ENCODE measurements at places on chromosomes 4 and X.

- DNase-seq: no peak
- H3K27me3 ChIP-seq: no peaks in the 10 kb centered on the region
- H3K4me3 ChIP-seq: no peak overlapping the region
Measured at GRCh38 chrX:154471839-154472684, 7.0 kb downstream of the LAGE3 start.

- DNase-seq: no peak
- no peaks in the 10 kb centered on the region for H3K27me3 ChIP-seq
- H3K4me1 ChIP-seq: peaks cover 89% of the 10 kb centered on the region
- peak overlapping the region; percentile 91 for H3K27ac ChIP-seq
- peak overlapping the region; percentile 3 for H3K4me3 ChIP-seq
- H3K36me3 ChIP-seq: peaks cover 34% of the 10 kb centered on the region
Measured at GRCh38 chr4:153523164-153523796, 57.1 kb downstream of the TMEM131L start.

DNA sequence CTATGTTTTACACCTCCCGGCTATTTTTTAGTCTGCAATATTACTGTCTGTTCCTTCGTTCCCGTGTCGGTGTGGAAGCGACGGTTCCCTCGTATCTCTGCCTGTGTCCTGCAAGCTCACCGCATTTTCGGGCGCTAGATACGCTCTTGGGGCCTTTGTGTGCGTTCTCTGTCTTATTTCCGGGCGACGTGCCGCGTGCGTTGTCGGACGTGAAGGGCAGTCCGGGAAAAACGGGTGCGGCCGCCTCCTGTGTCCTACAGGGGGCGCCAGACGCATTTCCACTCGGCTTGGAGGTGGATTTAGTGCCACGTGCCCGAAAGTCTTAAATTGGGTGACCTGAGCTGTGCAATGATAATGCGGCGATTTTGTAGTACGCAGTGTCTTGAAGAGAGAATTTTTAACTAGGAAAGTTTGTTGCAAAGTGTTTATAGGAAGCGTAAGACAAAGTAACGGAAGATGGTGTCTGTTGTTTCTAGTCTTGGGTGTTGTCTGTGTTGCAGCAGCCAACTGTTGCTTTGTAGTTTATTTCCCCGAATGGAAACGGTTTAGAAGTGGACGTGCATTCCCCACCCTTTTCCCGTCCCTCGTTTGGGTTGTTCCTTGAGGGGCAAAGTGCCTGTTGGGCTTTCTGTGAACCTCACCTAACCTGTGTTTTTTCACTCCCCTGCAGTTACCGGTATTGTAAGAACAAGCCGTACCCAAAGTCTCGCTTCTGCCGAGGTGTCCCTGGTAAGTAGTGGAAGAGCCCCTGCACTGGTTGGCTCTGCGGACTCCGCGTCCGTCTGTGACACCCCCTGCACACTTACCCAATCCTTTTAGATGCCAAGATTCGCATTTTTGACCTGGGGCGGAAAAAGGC lies 720 bp downstream of the RPL10 start:
- H3K4me1 ChIP-seq: peaks cover 16% of the 10 kb centered on the region
- H3K36me3 ChIP-seq: peaks cover 39% of the 10 kb centered on the region
- H3K27me3 ChIP-seq: no peaks in the 10 kb centered on the region
- H3K4me3 ChIP-seq: peak overlapping the region; percentile 98
- DNase-seq: peak; percentile 89
- H3K27ac ChIP-seq: peak overlapping the region; percentile 100

DNA sequence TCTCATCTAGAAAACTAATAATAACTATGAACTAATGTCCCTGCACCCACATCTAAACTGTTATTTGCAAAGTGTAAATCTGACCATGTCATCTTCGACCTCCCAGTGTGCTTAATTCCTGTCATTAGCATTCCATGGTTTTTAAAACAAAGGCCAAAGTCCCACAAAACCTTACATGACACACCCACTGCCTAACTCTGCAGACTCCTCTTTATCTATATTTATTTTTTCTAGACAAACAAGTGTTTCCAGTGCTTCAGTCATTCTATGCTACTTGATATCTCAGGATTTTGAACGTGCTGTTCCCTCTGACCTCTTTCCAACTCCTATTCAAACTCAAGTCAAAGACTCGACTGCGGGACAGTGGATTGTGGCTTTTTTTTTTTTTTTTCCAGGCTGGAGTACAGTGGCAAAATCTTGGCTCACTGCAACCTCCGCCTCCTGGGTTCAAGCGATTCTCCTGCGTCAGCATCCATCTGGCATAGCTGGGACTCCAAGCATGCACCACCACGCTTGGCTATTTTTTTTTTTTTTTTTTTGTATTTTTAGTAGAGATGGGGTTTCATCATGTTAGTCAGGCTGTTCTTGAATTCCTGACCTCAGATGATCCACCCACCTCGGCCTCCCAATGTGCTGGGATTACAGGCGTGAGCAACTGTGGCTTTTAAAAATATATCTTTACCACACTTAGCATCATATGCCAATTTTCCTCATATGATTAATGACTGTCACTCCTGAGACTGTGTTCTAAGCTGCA lies 1511.0 kb downstream of the ARAP2 start:
- no peak overlapping the region for H3K4me3 ChIP-seq
- DNase-seq: no peak
- H3K4me1 ChIP-seq: no peaks in the 10 kb centered on the region

DNA sequence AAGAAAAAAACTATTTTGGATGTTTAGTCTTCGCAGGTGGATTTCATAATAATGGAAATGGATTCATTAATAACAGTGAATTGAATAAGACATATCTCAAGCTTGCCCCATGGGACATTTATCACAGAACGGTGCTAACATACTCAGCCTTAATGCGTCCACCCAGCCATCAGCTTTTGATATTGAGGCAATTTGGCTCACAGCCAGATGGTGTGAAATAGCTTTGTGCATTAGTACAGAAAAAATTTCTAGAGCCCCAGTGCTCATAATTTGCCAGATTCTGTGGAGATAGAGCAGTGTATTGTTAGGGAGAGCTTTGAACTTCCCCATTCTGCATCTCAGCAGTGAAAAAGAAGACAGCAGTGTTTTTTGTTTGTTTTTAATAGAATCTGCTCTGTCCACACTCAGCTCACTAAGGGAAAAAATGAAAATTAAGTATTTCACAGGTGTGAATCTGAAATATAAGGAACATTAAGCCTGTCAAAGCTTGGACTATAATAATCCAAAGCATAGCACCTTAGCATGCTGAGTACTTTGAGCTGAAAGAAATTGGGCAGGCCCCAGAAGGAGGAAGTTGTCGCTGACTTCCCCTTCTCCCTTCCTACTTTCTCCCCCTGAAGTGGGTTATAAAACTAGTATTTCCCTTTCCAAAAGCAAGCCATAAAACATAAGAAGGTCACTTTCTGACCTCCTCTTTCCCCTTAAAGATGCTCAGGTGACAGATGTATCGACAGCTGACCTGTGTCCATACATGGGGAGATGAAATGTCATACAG lies 295.8 kb downstream of the MAGEB5 start:
- DNase-seq: no peak
- no peaks in the 10 kb centered on the region for H3K36me3 ChIP-seq
- no peaks in the 10 kb centered on the region for H3K27me3 ChIP-seq
- H3K27ac ChIP-seq: no peak overlapping the region

DNA sequence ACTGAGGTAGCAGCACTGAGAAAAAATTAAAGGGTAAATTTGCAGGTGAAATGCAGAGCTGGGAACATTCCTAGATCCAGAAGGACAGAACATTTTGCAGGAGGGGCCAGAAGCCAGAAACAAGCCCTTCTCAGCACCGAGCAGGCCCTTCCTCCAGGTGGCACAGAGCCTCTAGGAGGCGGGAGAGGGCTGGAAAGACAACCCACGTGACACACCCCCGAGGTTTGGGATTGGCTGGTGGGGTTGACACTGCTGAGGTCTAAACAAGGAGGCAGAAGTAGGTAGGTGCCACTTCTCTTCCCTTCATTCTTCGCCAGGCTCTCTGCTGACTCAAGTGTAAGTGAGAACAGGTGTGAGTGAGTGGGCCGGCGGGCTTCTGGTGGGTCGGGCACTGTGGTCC lies at the start of gene PAGE4:
PAGE4 (plus strand) TSS at position 288 of the 400 bp plus-strand sequence. CDS start 1,126 bp downstream, outside the sequence.
- H3K27ac ChIP-seq: no peak within 1 kb of the TSS
- no peaks in the 10 kb centered on the region for H3K36me3 ChIP-seq
- peaks cover 7% of the 10 kb centered on the region for H3K27me3 ChIP-seq
- DNase-seq: no peak
- no peak within 1 kb of the TSS for H3K4me3 ChIP-seq

DNA sequence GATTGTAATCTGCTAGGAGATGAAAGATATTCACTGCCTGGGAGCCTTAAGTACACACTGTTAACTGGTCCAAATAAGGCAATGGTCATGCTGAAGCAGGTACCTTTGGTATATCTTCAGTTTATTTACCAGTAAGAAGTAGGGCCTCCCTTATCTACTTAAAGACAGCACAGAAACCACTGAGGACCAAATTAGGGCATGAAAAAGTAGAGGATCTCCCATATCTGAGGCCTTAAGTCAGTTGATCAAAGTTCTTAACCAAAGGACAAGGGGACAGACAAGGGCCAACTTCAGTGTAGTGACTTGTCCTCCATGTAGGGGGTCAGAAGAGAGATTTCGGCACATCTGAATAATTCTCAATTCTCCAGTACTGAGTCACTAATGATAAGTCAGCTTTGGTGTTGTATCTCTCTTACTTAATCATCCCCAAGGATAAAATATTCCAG lies 59.1 kb downstream of the AMELX start:
- H3K27me3 ChIP-seq: no peaks in the 10 kb centered on the region
- H3K27ac ChIP-seq: no peak overlapping the region
- H3K4me3 ChIP-seq: no peak overlapping the region
- DNase-seq: no peak
- H3K4me1 ChIP-seq: no peaks in the 10 kb centered on the region
- H3K36me3 ChIP-seq: no peaks in the 10 kb centered on the region

DNA sequence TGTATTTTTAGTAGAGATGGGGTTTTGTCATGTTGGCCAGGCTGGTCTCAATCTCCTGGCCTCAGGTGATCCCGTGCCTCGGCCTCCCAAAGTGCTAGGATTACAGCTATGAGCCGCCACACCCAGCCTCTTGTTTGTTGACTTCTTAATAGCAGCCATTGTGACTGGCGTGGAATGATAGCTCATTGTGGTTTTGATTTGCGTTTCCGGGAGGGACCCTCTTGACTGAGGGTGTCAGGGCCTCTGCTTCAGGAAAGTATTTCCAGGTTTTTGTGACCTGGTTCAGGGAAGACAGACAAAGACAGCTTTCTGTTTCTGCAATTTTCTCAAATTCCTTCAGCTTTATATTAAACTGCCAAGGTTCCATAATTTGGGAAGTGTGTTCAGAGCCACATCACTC lies 15.1 kb downstream of the CSF2RA start:
- H3K27me3 ChIP-seq: peaks cover 21% of the 10 kb centered on the region
- no peak for DNase-seq
- H3K4me1 ChIP-seq: peaks cover 2% of the 10 kb centered on the region
- H3K27ac ChIP-seq: no peak overlapping the region
- H3K36me3 ChIP-seq: no peaks in the 10 kb centered on the region

DNA sequence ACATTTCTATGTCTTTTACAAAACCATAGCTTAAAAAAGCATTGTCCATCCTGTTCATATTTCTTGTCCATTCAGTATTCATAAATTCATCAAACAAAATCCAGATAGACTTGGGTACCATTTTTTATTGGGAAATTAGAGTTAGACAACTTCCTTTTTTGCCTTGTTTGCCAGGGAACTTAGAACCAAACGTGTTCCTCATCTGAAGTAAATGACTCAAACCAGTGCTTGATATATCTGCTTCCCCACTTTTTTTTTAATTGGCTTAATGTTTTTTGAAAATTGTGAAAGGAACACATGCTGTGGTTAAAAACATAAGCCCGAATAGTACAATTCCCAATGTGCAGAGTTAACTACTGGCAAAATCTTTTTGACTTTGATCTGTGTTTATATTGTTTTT lies 44.2 kb downstream of the DLG3 start:
- H3K36me3 ChIP-seq: peaks cover 47% of the 10 kb centered on the region
- no peak overlapping the region for H3K4me3 ChIP-seq
- no peak for DNase-seq
- peaks cover 13% of the 10 kb centered on the region for H3K4me1 ChIP-seq

DNA sequence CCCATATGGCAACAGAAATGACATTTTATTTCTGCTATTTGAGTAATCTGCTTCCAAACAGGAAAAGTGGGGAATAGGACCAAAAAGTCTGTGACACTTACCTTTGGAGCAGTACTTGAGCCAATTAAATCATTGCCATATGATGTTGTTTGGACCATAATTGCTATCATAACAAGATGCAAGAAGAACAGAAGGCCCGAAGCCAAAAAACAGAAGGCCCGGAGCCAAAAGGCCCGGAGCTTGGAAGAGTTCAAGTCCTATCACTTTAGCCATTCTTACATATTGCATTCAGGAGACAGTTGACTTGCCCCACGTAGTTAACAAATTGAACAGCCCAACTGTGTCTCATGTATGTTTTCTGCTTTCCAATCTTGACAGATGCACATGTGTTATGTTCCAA lies 285.6 kb downstream of the ARHGAP24 start:
- no peak overlapping the region for H3K4me3 ChIP-seq
- no peaks in the 10 kb centered on the region for H3K36me3 ChIP-seq
- H3K27me3 ChIP-seq: no peaks in the 10 kb centered on the region
- no peak overlapping the region for H3K27ac ChIP-seq
- no peaks in the 10 kb centered on the region for H3K4me1 ChIP-seq
- no peak for DNase-seq

DNA sequence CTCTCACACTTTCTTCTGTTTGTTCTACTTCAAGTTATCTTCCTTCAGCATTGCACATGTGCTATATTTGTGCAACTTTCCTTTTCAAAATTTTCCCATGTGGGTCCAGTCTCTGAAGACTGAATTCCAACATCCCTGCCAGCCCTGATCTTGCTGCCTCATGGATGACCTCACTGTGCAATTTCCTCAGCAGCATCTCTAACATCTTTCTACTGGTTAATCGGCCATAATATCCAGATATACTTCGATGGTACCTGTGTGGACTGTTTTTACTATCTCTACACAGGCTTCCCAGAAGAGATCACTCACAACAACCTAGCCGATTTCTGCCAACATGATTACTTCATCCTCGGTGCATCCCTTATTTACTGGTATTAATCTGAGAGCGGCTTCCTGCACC lies 41.5 kb downstream of the GPM6A start:
- H3K36me3 ChIP-seq: no peaks in the 10 kb centered on the region
- DNase-seq: no peak
- H3K4me3 ChIP-seq: no peak overlapping the region
- H3K4me1 ChIP-seq: no peaks in the 10 kb centered on the region

- no peak overlapping the region for H3K4me3 ChIP-seq
- H3K4me1 ChIP-seq: peaks cover 6% of the 10 kb centered on the region
- no peak for DNase-seq
- no peak overlapping the region for H3K27ac ChIP-seq
- no peaks in the 10 kb centered on the region for H3K27me3 ChIP-seq
Measured at GRCh38 chrX:123807835-123808416, 51.9 kb upstream of the XIAP start.

GRCh38 chrX:48531358-48531959 lies 8.1 kb upstream of the TBC1D25 start:
- DNase-seq: no peak
- H3K4me1 ChIP-seq: peaks cover 51% of the 10 kb centered on the region
- H3K27ac ChIP-seq: peak overlapping the region; percentile 97
- peak overlapping the region; percentile 14 for H3K4me3 ChIP-seq

All from activated CD4-positive, alpha-beta memory T cell treated with anti-CD3 and anti-CD28 coated beads, Interleukin-2, amount 10 ng/mL, durations not matched to agents 7 days and 5 days (primary cell).